Activated CD4-positive, alpha-beta T cell treated with anti-CD3 and anti-CD28 coated beads, Interleukin-2, amount 50 U/mL, for 24 hours (primary cell): ENCODE measurements at places on chromosomes 12 and 14.

- no peak for DNase-seq
These were observed 15.7 kb downstream of the CHPT1 start for GRCh38 chr12:101713059-101713682.

GRCh38 chr12:68012712-68013111, 23.5 kb downstream of the IFNG-AS1 start:
- DNase-seq: no peak

DNA sequence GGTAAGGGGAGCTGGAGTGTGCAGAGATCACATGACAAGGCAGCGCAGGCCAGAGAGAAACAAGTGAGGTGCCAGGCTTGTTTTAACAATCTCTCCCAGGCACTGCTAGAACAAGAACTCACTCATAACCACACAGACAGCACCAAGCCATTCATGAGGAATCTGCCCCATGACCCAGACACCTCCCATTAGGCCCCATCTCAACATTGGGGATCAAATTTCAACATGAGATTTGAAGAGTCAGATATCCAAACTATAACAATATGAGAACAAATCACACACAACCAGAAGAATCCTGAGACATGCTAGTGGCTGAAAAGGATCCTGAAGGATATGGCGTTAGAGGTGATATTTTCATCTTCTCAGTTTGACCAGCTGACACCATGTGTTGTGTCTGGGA, 21.9 kb downstream of the OR6J1 start:
- DNase-seq: no peak

DNA sequence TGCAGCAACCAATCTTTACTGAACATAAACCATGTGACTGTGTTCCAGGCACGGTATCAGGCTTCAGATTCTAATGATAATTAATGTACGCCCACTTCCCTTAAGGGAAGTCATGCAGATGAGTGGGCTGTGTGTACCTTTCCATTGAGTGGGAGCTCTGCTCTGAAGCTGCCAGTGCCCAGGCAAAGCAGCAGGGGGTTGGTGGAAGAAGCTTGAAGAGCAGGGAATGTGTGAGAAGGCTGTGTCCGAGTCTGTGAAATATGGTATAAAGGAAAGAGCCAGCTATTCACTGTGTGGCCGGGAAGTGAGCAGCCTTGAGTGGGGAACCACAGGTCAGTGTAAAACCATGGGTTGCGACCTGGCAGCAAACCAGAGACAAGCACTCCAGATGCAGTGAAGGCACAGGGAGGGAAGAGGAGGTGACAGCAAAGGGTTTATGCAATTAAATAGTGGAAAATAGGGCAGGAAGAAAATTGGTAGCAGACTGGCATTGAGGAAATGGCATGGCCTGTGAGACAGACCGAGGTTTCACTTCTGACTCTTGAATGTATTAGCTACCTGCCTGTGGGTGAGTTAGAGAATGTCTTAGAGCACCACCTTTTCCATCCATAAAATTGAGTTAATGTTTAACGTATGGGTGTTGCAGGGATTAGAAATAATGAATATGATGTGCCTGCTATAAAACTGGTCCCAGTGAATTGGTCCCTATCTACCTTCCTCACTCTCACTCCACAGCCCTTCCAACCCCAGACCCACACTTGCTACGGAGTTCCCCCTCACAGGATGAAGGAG, 116.4 kb downstream of the NTF3 start:
- no peak for DNase-seq

DNA sequence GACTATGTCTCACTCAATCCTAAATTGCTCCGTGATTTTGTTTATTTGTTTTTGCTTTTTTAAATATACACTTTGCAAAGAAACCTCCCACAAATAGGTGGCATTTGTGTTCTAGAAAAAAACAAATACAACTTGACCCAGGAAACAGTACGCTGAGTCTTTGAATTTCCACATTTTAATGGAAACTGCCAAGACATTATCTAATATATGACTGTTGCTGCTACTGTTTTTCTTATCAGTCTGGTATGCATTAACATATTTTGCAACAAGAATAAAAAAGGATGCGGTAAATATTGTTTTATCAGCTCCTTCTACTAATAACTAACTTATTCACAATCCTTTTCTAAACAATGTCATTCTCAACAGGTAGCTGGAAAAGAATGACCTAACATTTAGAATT, 187.4 kb downstream of the LRIG3 start:
- DNase-seq: no peak

DNA sequence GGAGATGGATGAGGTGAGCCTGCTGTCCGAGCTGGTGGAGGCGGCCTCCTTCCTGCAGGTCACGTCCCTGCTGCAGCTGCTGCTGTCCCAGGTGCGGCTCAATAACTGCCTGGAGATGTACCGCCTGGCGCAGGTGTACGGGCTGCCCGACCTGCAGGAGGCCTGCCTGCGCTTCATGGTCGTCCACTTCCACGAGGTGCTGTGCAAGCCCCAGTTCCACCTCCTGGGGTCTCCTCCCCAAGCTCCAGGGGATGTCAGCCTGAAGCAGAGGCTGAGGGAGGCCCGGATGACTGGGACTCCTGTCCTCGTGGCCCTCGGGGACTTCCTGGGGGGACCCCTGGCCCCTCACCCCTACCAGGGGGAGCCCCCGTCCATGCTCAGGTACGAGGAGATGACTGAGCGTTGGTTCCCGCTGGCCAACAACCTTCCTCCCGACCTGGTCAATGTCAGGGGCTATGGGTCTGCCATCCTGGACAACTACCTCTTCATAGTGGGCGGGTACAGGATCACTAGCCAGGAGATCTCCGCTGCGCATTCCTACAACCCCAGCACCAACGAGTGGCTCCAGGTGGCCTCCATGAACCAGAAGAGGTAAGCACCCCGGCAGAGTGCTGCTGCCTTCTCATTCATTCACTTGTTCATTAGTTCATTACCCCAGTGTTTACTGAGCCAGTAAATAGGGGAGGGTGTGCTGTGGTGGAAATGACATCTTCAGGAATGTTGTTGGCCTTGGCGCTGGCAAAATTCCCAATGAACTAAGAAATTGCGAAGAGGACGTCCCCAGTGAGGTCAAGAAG, 774 bp upstream of the MANSC4 start:
- peak; percentile 35 for DNase-seq

DNA sequence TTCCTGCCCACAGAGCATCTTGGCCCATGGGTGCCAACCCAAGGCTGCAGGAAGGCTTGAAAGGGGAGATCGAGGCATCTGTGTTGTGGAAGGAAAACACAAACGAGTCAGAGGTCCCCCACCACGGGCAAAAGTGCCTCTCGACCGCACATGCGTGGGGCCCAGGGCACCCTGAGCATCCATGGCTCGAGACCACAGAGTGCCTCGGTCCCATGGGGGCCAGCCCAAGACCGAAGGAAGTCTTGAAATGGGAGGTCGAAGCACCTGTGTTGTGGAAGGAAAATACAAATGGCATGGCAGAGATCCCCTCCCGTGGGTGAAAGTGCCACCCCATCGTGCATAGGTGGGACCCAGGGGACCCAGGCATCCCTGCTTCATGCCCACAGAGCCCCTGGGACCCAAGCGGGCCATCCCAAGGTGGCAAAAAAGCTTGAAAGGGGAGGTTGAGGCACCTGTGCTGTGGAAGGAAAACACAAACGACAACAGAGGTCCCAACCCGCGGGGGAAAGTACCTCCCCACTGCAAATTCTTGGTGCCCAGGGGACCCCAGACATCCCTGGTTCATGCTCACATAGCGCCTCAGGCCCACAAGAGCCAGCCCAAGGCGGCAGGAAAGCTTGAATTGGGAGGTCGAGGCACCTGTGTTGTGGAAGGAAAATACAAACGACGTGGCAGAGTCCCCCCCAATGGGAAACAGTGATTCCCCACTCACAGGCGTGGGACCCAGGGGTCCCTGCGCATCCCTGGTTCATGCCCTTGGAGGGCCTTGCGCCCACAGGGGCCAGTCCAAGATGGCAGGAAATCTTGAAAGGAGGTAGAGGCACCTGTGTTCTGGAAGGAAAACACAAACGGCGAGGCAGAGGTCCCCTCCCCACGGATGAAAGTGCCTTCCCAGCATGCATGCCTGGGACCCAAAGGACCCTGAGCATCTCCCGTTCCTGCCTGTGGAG, 373.0 kb downstream of the ALG10 start:
- DNase-seq: no peak

DNA sequence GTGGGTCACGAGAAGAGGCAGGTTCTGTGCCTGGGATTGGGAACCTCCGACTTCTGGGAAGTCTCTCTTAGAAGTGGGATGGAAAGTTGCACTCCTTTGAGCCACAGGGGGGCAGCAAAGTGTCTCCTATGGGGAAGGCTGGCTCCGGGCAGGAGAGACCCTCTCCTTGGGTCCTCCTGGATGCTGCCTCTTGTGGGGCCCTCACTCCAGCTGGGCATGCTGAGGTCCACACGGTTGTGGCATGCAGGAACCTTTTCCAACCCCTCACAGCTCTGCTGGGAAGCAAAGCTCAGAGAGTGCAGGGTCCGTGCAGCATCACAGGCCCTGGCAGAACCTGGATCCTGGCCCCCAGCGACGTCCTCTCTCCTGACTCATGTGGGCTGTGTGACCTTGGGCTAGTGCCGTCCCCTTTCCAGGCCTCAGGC, 17.4 kb downstream of the SDSL start:
- no peak for DNase-seq

GRCh38 chr12:76859611-76860010, 19.2 kb downstream of the CSRP2 start:
- no peak for DNase-seq

DNA sequence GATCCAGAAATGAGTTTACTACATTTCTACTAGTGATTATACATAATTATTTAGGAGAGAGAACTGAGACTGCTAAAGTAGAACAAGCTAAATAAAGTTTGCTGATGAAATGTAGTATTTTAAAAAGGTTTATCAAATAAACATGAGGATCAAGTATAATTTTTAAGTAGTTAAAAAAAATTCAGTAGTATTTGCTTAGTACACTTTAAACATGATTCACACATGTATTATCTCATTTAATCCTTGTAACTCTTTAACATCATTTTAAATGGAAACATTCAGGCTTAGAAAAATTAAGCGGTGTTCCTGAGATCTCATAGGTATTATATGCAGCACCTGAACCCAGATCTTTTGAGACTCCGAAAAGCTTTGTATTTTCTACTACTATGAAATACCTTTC, 8.7 kb downstream of the SNW1 start:
- no peak for DNase-seq

DNA sequence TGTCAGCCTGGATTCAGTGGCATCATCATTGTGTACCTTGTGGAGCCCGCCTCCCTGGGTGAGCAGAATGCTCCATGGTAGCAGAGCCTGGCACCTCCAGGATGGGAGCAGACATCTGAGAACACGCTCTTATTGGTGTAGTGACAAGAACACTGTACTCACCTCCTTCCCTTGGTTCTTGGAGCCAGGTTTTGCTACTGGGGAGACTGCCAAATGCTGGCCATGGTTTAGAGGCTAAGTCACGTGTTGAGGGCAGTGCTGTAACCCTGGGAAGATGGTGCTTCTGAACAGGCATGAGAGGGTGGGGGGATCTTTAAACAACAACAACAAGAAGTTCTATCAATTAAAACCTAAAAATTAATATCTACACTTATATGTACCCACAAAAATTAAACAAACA, 47.6 kb upstream of the ASPG start:
- DNase-seq: no peak

DNA sequence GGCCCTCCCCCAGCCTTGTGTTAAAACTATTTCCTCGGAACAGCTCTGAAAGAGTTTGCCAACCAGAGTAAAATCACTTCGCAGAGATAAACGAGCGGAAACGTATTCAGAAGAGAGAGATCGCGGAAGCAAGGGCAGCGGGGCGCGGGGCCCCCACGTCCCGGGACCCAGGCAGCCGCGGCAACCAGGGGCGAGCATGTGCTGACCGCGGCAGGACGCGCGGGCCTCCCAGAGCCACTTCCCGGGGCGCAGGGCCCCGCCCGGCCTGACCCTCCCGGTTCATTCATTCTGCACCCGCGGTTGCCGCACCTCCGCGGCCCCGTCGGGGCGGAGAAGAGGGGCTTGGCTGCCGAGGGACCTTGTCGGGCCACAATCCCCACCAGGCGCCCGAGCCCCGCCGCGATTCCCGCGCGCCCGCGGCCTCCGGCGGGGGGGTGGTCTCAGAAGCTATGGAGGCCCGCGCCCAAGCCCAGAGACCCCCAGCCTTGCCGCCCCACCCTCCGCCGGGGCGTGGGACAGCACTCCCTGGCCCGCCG, 598 bp downstream of the UBE2N start:
- DNase-seq: peak; percentile 9

GRCh38 chr12:39626033-39626814, 6.6 kb upstream of the ABCD2 start:
- DNase-seq: no peak

DNA sequence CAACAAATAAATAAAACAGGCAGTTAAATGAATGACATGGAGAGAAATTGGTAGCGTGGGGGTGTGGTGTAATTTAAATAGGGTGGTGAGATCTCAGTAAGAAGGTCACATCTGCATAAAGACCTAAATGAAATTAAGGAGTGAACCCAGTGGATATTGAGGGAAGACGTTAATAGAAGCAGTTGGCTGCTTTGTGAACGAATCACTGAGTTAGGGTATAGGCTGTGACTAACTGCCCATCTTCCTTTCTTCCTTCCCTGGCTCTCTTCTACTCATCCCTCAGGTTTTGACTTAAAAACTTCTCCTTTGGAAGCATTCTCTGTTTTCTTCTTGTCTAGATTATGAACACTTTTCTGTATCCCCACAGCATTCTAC, 64.7 kb downstream of the BTG1 start:
- no peak for DNase-seq
